ENCODE measurements at places on chromosomes 16 and 17.

- peak; percentile 86 for DNase-seq
Observed at GRCh38 chr17:980406-981291, 1.1 kb upstream of the NXN start.

DNA sequence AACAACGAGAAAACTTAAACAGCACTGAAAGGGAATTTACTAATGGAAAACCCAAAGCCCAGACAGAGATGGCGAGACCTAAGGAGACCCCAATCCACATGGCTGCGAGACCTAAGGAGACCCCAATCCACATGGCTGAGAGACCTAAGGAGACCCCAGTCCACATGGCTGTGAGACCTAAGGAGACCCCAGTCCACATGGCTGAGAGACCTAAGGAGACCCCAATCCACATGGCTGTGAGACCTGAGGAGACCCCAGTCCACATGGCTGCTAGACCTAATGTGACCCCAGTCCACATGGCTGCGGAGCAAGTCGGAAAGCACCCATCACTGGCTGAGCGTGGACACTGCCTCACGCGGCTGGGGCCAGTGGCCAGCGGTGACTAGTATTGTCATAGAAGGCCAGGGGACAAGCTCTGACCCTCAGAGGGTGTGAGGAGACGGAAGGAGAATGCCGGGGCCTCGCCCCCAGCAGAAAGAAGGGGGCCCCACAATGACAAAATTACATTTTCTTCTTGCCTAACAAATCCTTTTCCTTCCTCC lies 241.8 kb downstream of the C16orf95 start:
- no peak for DNase-seq

GRCh38 chr16:20906341-20907255 lies 6.0 kb downstream of the LYRM1 start:
- no peak for DNase-seq

- no peak for DNase-seq
Observed at GRCh38 chr16:85151603-85152413, 39.5 kb upstream of the CIBAR2 start.

GRCh38 chr17:35238821-35239220 lies 4.1 kb upstream of the SLFN5 start:
- DNase-seq: peak; percentile 28

DNA sequence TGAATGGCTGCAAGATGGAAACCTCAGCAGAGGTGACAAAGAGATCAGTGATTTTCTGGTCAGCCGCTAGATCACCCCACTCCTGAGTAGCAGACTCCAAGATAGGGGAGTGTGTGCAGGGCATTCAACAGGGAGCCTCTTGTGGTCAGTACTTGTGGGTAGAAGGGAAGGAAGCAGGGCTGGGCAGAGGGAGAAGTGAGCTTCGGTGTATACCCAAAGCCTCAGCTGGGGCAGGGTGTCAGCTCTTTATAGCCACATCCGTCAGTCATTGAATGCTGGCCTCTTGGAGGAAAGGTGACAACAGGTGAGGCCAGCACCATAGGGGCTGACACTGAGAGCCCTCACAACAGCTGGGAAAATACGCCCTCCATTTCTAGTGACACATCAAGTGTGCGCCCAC lies 2.2 kb upstream of the SLC12A3 start:
- no peak for DNase-seq

GRCh38 chr17:4241535-4241934 lies 22.2 kb downstream of the ANKFY1 start:
- no peak for DNase-seq

- DNase-seq: no peak
Observed at GRCh38 chr17:9907883-9908648, 3.0 kb upstream of the RCVRN start.

DNA sequence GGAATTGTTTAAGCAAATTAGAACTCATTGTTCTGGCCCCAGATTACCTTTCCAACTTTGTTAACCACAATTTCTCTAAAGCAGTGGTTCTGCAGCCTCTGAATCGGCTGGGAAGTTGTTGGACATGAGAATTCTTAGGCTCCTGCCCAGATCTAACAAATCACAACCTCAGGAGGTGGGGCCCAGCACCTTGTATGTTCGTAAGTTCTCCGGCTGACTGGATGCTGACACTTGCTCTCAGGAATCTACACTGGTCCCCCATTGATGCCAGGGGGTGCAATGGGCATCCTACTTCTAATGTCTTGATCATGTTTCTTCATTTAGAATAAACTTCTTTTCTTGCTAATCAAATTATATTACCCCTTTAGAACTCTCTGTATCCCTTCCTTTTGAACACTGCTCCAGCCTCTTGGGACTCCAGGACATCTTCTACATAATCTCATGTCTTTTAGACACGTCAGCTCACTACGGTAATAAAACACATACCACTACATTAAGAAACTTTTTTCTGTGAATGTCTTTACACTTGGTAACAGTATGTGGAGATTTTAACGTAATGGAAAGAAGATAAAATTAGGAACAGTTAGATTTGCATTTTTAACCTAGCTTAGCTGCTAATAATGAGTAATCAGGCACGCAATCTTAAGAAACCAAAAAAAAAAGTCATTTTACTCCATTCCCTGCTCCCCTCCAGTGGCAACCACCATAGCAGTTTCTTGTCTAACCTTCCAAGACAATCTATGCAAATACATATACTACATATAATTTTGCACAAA lies 143.2 kb downstream of the ITFG1 start:
- DNase-seq: no peak

- DNase-seq: no peak
Observed at GRCh38 chr16:54546521-54546920, 259.9 kb upstream of the IRX3 start.

GRCh38 chr17:75783069-75783783 lies 1.4 kb upstream of the UNK start:
- DNase-seq: peak; percentile 88

DNA sequence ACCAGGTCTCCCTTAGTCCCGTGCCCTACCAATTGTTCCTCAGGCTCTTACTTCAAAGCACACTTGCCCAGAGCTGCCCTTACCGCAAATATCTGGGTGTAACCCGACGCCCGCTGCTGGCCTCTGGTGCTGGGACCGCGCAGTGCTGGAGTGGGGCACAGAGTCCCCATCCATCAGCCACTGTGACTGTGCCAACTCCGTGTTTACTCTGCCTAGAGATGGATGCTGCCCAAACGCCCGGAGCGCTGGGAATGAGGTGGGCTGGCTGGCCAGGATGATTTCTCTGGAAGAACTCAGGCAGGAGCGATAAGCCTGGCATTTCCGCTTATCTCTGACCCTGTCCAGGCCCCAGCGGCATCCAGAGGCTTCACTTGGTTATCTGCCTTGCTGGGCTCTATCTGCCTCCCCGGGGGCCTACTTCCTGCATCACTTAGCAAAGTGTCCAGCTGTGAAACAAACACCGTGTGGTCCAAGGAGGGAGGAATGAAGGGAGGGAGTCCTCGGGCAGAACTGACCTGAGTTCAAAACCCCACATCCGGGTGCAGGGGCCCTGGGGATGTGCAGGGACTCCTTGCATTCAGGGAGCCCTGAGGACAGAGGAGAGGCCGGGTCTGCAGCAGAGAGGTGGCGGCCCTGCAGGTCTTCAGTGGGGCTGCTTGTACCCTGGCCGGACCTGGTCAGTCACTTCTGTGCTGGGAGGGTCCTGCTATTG lies 9.4 kb upstream of the MYLK3 start:
- no peak for DNase-seq

GRCh38 chr16:54286366-54287130 lies at the start of gene IRX3:
Gene IRX3 (minus strand): TSS chr16:54286787. CDS start chr16:54286050, 737 bp downstream.
- peak; percentile 7 for DNase-seq

DNA sequence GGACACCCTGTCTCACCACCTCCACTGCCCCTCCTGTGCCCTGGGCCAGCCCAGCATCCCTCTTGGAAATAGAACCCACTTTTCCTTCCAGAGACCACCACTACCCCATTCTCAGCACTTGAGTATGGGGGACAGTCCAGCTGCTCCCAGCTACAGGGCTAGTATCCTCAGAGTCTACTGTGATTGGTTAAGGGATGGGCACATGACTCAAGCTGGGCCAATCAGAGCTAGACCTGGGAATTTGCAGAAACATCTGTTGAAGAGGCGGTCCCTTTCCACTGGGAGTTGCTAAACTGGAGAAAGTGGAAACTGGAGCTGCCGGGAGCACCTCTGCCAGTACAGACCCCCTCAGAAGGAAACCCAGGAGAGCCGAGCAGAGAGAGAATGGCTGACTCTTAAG lies 156.6 kb downstream of the GSG1L start:
- no peak for DNase-seq

DNA sequence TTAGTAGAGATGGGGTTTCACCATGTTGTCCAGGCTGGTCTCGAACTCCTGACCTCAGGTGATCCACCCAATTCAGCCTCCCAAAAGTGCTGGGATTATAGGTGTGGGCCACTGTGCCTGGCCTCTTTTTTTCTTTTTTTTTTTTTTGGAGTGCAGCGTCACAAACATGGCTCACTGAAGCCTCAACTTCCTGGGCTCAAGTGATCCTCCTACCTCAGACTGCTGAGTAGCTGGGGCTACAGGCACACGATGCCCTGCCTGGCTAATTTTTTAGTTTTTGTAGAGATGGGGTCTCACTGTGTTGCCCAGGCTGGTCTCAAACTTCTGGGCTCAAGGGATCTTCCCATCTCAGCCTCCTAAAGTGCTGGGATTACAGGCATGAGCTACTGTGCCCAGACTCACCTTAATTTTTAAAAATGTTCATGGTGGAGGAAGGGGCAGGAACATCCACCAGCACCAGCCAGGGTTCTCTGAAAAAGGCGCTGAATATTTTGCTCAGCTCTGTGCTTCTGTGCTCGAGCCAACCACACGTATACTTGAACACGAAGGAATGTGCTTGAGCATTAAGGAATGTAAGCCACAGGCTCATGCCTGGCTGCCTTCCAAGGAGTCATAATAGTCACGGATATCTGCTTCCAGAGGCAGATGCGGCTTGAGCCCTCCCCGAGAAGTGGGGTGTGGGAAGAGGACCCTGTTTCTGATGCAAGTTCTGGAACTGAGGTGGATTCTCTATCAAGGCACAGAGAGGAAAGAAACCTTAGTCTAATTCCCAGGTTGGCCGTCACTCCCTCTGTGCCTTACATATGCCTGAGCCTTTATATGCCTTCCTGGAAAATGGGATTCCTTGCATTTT lies 65.5 kb upstream of the CREBBP start:
- DNase-seq: no peak

- peak; percentile 84 for DNase-seq
Observed at GRCh38 chr17:29136998-29137730, 43.0 kb downstream of the MYO18A start.

GRCh38 chr17:65401561-65401960 lies 159.9 kb downstream of the AXIN2 start:
- DNase-seq: no peak

DNA sequence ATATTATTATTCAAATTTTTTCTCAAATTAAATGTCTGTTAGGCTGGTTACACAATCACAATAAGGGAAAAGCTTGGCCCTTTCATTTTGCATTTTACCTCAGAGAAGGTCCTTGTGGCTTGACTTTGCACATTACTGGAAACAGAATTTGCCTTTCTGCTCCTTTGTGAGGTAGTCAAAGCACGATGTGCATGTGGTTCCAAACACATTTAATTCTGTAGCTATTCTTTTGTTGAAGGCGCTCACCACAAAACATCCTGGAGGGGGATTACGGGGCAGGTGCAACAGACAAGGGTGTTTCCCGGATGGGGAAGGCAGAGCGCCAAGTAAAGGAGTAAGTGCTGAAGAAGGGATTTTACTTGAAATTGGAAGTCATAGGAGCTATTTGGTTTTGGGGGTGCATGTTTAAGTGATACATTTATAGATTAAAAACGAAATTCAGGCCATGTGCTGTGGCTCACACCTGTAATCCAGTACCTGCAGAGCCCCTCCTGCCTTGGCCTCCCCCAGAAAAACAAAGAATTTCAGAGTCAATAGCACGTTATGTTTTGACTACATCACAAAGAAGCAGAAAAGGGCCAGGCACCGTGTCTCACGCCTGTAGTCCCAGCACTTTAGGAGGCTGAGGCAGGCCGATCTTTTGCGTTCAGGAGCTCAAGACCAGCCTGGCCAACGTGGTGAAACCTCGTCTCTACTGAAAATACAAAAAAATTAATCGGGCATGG lies 31.2 kb upstream of the TENT4B start:
- peak; percentile 84 for DNase-seq

GRCh38 chr17:31758646-31759045 lies 100.4 kb downstream of the COPRS start:
- no peak for DNase-seq

- DNase-seq: no peak
Observed at GRCh38 chr16:85906349-85906748, 7.4 kb downstream of the IRF8 start.
